KBM-7 (cell line): ENCODE measurements at places on chromosomes 3 and 15.

- DNase-seq = no peak
Measured at GRCh38 chr3:110697961-110698360, 373.7 kb upstream of the NECTIN3 start.

- DNase-seq = no peak
Measured at GRCh38 chr15:78509726-78510312, 2.4 kb downstream of the HYKK start.

- DNase-seq = no peak
Measured at GRCh38 chr3:55197021-55197420, 269.2 kb upstream of the LRTM1 start.

- no peak for DNase-seq
Measured at GRCh38 chr3:190076601-190077394, 43.9 kb downstream of the P3H2 start.

DNA sequence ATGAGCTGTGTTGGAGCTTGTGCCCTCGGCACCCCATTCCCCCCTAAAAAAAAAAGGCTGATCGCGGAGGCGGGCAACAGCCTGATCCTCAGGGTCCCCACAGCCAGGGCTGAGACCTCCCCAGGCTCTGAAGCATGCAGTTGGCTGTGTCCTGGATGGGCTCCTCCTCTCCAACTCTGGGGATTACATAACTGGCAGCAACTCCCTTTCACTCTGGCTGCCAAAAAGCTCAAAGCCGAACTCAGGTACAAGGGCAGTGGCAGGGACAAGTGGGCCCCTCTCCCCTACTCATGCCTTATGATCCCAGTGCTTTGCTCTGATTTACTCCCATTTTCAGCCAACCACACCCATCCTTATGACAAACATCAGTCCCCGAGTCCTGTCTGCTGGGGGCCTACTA is 18.3 kb downstream of the TPRA1 start:
- DNase-seq = no peak

- peak; percentile 54 for DNase-seq
Measured at GRCh38 chr3:123559040-123559861, 25.6 kb downstream of the HACD2 start.

- no peak for DNase-seq
Measured at GRCh38 chr15:93477721-93478120, 388.7 kb upstream of the RGMA start.

DNA sequence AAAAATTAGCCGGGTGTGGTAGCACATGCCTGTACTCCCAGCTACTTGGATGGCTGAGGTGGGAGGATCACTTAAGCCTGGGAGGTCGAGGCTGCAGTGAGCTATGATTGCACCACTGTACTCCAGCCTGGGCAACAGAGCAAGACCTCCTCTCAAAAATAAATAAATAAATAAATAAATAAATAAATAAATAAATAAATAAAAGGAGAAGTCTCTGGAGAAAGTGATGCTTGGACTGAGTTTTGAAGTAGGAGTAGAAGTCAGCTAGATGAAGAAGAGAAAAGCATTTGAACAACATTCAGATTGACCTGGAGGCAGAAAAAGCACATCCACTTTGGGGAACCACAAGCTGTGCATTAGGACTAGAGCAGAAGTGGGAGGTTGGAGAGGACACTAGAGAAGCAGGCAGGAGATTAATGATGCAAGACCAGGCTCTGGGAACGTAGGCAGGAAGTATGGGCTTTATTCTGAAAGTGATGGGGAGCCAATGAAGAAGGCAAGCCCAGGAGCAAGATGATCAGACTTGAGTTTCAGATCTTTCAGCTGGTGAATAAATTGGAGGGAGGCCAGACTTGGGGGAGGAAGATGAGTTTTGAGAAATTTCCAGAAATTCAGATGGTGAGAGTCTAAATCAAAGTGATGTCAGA is 48.7 kb downstream of the KLHL6 start:
- DNase-seq = peak; percentile 27

GRCh38 chr3:51379301-51379700 is 5.8 kb upstream of the MANF start:
- DNase-seq = peak; percentile 64

DNA sequence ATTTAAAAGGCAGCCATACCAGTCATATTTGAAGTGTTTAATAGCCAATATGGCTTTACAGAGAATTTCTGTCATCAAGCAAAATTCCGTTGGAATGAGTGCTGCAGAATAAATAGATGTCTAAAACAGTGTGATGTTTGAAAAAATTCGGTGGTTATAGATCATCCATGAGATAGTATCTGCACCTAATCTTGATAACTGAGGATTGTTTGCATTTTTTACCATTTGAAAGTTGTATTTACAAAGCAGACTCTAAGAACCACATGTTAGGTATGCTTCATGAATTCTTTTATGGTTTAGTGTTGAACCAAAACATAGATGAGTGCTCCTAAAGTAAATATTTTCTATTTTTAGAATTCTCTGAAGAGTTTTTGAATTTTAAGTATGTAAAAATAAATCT is 476.1 kb downstream of the NAALADL2 start:
- no peak for DNase-seq

DNA sequence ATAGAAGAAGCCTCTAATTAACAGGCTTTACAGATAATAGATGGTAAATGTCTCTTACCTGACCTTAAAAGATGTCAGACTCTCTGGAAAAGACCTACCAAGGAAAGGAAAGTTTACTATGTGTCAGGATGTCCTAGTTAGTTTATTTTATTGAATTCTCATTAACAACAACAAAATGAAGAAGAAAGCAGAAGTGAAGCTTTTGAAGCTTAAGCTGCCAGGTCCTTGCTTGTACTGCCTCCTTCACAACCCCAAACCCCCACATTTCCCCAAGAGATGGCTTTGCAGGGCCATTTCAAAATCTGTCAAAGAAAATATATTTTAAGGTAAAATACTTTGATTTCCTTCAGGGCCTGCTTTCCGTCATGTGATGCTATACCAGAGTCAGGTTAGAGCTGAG is 798.4 kb downstream of the TUSC7 start:
- DNase-seq = no peak

DNA sequence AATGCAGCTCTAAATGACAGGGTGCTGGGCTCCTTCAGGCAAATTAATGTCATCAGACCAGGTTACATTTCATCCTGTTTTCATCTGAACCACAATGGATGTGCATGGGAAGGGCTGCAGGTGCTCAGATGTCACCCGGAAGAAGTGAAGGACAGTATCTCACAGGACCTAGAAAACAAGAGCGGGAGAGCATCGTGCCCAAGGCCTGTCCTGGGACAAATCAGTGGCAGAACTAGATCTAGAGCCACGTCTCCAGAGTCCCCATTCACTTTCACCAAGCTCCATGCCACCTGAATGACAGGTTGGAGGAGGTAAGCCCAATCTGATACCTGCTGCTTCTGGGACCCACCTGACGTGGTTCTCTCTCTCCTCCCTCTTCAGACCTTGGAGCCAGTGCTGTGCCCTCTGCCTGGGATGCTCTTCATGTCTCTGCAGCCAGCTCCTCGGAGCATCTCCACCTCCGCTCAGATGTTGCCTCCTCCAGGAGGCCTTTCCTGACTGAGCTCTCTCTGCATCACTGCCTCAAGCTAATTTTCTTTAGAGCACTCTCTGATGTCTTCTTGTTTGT is 77.3 kb downstream of the CPN2 start:
- no peak for DNase-seq

GRCh38 chr3:122063908-122064307 is 8.7 kb downstream of the CD86 start:
- peak; percentile 51 for DNase-seq

DNA sequence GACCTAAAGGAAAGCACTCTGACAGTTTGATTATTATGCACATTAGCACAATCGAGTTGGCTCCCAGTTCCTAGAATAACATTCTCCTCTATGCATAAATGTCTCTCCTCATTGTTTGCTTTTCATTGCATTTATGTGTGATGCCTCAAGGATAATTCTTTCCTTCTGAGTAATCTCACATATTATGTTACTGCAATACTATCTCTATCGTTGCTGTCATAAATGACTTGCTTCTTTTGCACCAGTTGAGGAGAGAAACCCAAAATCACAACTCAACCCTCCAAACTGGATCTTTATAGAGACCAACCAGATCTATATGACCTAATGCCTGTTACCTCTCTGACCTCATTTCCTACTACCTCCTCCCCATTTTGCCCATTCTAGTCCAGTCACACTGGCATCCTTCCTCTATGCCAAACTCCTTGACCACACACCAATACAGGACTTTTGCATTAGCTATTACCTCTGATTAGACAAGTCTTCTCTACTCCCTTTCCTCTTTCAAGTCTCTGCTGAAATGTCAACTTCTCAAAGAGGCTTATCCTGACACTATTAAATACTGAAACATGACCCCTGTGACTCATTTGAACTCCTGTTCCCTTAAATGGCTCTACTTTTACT is 1026.0 kb downstream of the TUSC7 start:
- DNase-seq = no peak

DNA sequence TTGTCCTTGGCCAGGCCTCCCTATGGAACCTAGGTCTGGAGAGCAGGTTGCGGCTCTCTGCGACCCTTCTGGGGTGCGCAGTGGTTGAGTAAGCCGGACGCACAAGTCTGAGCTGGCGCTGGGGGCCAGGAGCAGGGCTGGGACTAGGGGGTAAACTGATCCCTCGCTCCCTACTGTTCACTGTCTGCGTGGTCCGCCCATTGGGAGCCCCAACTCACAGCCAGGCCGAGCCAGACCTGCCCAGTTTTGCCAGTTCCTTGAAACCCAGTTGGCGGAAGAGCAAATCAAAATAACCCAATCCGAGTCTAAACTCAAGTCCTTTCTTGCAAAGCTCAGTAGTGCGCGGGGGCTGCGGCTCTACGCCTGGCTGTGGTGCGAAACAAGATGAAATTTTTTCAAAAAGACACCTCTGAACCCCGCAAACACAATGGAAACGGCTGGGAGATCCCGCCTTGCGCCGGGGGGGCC is 17.5 kb downstream of the RGMA start:
- no peak for DNase-seq

DNA sequence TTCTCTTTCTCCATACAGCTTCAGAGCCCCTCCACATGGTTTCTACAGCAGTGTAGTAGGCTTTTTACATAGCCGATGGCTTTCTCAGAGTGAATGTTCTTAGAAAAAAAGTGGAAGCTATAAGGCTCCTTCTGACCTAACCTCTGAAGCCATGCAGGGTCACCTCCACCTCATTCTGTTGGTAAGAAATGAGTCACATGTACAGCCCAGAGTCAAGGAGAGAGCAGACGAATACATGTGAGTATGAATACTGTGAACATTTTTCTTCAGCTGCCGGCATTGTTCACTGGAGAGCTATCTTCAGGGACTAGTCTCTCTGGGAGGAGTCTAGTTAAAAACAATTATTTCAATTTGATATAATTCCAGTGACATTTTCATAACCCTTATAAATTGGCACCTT is 68.2 kb upstream of the THRB start:
- DNase-seq = no peak

- DNase-seq = no peak
Measured at GRCh38 chr15:95770196-95770595, 560.3 kb upstream of the NR2F2 start.

GRCh38 chr3:25495726-25496253 is 67.7 kb downstream of the RARB start:
- DNase-seq = no peak

GRCh38 chr3:40290396-40290795 is 19.1 kb upstream of the EIF1B start:
- no peak for DNase-seq

GRCh38 chr3:125433611-125434041 is 58.5 kb upstream of the ZNF148 start:
- no peak for DNase-seq
